Activated T-cell treated with anti-CD3 and anti-CD28 coated beads for 48 hours (primary cell): ENCODE measurements at places on chromosomes 3 and 15.
A peak's percentile ranks its signal among the peaks of the same experiment; 100 is the strongest.

GRCh38 chr3:59818033-59818918 is 768.5 kb upstream of the CFAP20DC start:
- no peak for DNase-seq

DNA sequence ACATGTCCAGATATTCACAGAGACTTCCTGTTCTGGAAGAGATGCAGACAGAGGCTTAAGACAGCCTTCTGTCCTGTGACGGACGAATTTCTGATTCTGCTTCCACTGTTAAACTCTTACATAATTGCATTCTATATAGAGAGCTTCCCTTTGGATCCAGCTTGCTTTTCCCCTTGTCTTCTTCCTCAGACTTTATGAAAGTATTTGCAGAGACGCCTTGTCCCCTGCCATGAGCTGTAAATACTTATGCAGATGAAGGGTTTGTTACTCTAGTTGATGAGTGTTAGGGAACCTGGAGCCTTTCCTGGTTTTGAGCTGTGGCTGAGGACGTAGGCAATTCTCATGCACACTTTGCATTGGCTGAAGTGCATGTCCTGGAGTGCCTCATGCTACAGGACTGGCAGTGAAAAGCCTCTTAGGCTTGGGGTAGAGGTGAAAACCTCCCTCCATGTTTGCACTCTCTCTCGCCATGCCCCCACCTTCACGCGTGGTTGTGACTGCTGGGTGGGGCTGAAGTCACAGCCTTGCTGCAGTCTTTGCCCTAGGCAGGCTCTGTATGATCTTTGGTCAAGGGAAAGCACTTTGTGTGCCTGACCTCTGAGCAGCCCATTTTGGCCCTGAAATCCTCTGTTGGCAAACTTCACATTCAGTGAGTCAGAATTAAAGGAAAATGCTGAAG is 286.6 kb downstream of the PTPRG start:
- no peak for DNase-seq

GRCh38 chr3:16504692-16505091 is 8.8 kb downstream of the RFTN1 start:
- no peak for DNase-seq

- no peak for DNase-seq
Measured at GRCh38 chr3:150251187-150252062, 156.7 kb upstream of the TSC22D2 start.

DNA sequence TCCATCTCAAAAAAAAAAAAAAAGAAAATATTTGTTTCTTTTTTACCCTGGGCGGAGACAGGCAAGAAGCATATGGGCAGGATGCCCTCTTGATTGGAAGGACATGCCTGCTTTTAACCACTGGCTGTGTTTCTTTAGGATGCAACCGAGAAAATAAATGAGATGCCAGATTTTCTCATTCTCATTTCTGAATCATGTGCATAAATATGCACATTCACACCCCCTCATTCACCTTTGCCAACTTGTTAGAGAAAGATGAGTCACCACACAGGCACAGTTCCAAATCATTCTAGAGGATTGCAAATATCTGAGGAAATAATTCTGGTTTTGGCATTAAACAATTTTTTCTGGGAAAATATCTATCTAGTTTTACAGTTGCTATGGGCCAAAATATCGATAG is 3.3 kb downstream of the LIPH start:
- DNase-seq: no peak

DNA sequence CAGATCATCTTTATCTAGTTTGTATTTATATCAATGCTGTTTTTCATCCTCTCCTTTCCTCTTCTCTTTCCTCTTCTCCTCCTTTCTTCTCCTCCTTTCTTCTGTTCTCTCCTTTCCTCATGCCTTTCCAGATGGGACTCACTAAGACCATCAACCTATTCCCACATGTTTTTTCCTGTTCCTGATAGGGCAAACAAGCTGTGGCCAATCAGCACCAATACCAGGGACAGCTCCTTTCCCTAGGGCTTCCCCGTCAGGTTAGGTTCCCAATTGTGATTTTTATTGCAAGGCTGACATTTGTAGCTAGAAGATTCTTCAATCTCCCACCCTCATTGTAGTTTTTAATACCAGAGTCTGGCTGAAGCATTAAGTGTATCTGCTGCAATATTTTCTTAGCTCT is 76.3 kb upstream of the COL8A1 start:
- DNase-seq: no peak

DNA sequence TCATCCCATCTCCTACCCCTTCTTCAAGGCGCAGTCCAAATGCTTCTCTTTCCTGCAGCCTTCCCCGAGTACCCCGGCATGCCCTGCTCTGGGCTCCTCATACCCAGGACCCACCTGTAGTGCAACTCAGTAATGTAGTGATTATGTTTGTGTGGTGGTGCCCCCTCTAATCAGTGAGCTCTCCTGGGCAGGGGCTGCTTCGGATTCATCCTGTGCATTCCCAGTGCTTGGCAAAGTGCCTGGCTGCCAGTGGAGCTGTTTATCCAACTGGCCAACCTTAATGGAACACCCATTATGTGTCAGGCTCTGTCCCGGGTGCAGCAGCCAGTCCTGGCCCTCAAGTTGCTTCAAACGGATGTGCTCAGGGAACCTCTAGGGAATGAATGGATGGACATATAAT is 174.4 kb upstream of the LINGO1 start:
- no peak for DNase-seq

GRCh38 chr3:52246728-52247408 is 1.3 kb downstream of the PPM1M start:
- no peak for DNase-seq

DNA sequence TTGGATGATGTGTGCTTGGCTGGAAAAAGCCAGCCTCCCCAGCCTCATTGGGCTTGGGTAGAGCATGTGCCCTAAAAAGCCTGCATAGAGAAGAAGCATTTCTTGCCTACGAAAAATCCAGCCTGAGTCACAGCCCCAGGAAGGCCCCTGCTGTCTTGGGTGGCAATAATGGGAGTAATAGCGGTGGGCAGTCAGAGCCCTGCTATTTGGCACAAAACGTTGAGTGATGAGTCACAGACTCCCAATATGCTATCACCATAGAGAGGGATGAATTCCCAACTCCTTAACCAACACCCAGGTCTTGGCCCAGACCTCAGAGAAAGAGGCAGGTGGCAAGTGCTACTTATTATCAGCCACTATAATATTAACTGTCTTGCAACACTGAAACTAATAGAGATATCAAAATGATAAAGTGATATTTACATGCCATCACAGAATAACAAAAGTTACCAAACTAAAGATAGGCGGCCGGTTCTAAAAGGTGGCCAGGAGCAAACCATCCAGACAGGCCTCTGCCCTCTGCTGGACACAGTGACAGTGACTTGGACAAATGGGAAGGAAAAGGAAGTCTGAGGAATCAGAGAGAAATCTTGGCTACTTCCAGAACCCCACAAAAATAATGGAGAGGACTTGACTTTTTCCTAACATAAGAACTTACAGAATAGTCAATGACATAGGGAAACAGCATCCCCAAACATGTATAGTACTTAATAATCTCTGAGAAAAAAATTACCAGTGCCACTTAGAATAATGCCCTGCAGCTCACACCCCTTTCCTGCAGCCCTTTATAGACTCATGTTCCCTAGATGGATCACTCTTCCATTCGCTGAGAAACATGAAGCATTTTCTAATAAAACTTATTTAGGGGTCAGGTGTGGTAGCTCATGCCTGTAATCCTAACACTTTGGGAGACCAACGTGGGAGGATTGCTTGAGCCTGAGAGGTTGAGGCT is 51.9 kb upstream of the MUC13 start:
- DNase-seq: no peak

DNA sequence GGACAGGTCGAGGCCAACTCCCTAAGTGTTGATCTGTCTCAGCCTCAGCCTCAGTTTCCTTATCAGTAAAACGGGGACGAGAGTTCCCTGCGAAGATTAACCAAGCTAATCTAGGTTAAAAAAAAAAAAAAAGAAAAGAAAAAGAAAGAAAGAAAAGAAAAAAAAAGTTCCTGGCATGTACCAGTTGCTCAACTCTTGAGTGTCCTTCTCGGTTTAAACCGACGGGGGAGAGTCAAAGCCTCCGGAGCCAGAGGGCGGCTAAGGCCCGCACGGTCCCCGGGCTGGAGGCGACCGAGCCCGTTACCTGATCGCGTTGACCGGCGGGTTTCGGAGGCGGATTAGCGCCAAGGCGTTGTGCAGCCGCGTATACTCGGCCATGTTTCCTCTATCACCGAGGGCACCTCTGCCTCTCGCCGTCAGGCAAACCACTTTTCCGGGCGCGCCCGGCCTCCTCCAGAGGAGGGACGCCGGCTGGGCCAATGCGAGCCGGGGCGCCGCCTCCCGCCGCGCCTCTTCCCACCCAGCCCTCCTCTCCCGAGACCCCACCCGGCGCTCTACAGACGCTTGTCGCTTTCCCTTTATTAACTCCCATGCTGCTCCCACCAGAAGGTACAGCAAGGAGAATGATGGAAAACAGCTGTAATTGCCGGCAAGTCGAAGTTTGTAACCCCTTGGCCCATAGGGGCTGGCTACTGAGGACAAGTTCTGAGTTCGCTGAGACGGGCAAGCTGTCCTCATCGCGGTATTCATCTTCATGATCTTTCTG is at the start of gene EHHADH:
TSS of gene EHHADH (minus strand) at position 405 of the 766 bp plus-strand sequence. CDS start at position 378, 27 bp downstream.
- DNase-seq: peak; percentile 56

- no peak for DNase-seq
Measured at GRCh38 chr3:150216866-150217600, 191.1 kb upstream of the TSC22D2 start.

DNA sequence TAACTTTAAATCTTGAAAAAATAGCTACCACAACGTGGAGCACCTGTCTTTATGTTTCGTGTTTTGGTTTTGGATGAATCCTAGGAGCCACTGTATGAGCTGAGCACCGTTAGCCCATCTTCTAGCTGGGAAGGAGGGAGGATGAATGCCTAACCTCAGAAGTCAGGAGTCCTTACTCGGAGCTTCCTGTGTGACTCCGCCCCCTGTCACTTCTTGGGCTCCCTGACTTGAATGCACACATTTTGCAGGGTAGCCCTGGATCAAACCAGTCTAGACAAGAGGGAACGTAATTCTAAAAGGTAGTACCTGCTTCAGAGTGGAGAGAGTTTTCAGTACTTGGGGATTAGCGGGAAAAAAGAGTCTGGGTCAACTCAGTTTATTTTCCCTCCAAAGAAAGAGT is 5.3 kb downstream of the GABRA5 start:
- no peak for DNase-seq

DNA sequence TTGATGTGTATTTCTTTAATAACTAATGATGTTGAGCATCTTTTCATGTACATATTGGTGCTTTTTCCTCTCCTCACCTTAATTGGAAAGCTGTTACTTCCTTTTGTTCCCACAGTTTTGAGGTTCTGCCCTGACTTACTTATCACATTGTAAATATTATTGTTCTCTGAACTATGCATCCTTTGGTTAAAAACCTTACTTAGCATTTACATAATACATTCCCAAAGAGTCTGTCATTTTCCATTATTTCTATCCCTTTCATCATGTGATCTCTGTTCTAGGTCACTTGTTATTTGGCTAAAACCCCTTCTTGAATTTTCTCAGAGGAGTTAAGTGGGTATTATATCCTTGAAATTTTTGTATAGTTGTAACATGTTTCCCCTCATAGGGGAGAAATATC is 33.0 kb downstream of the SLC12A6 start:
- DNase-seq: no peak

GRCh38 chr3:87997298-87997697 is 61.5 kb downstream of the CGGBP1 start:
- peak; percentile 21 for DNase-seq

GRCh38 chr3:179744667-179745066 is 91.8 kb downstream of the USP13 start:
- DNase-seq: no peak

DNA sequence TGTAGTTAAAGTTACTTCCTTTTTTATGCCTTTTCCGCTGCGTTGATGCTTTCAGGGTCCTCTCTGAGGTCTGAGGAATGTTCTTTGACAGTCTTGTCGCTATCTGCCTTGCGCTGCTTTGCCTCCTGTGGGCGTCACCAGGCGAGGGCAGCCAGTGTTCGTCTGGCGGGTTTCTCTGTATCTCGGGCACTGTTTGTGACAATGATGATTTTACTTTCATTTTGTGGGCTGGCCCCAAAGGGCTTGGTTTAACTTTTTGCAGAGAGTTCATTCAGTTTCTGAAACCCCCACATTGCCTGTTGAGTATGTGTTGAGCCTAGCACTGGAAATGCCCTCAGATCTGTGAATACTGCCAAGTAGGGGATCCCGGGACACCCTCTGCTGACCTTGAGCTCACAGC is 24.6 kb upstream of the SACM1L start:
- peak; percentile 59 for DNase-seq
